Progenitor cell of endocrine pancreas (in vitro differentiated cells): ENCODE measurements at places on chromosomes 6 and 20. TPM values are rescaled to one million over a fixed set of nuclear protein-coding genes. Genes with fewer than 3 reads are reported as not detected.

DNA sequence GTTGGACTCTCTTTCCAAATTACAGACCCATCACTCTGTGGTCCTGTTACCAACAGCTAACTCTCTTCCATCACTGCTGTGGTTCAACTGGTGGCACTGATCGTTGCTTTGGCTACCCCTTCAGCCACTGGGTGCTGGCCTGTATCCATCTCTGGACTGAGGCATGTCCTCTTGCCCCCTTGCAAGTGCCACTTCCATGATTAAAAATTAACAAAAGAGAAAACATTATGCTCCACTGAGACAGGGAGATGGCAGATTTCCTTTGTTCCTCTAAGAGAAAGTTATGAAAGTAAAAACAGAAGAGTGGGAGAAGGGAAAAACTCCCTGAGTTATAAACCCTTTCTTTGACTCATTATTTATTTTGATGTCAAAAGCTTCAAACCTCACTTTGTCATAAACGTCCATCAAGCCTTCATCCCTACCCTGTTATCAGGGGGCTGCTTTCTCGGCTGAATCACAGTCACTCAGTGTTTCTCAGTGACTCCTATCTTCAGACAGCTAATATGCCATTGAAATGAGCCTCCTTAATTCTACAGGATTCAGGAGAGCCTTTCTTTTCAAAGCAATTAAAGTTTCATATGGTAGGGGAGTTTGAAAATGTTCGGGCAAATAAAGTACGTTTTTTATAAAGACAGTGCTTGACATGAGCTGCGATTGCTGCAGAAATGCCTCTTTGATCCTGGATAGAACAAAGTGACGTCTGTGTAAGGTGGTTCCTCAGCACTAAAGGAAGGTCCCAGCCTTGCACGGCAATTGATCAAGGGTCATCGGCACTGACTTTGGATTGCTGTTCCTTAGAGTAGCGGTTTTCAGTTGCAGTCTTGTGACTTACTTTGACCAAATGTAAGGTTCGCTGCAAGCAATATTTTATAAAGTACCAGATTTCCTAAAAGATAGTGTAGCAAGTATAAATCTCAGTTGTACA, 49.9 kb upstream of the PBOV1 start:
- peaks cover 10% of the 10 kb centered on the region for H3K36me3 ChIP-seq
- H3K27me3 ChIP-seq, result no peaks in the 10 kb centered on the region
- H3K27ac ChIP-seq, result no peak overlapping the region
- H3K4me3 ChIP-seq, result no peak overlapping the region
- H3K4me1 ChIP-seq, result peaks cover 18% of the 10 kb centered on the region
- no peak for DNase-seq

The RCAN2 gene
- total RNA-seq, result 23.3 and 27.4 TPM in 2 replicates

GRCh38 chr6:126530775-126531174, 190.9 kb downstream of the CENPW start:
- H3K4me3 ChIP-seq, result no peak overlapping the region
- DNase-seq, result no peak
- no peaks in the 10 kb centered on the region for H3K36me3 ChIP-seq
- peaks cover 3% of the 10 kb centered on the region for H3K4me1 ChIP-seq
- no peaks in the 10 kb centered on the region for H3K27me3 ChIP-seq

DNA sequence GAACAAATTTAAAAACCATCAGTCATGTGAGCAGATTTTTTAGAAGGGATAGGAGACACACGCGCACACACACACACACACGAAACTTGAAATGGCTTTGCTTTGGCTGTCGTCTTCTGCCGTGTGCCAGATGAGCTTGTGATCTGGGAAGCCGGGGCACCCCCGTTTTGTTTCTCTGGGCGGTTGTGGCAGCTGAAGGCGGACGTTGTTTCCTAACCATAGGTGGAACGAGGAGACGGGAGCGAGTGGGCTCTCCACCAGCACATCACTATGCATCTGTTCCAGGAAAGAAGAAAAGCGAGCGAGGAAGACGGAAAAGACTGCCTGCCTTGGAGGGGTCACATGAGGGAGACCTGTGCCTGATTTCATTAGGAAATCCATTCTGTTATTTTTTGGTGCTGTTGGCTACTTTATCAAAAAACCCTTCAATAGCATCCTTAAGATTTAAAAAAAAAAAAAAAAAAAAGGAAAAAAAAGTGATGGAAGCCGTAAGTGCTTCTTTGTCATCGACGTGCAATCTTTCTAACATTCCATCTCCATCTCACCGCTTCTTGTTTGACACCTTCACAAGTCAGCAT, 142.1 kb downstream of the DTNBP1 start:
- no peaks in the 10 kb centered on the region for H3K27me3 ChIP-seq
- H3K27ac ChIP-seq, result no peak overlapping the region
- peaks cover 60% of the 10 kb centered on the region for H3K36me3 ChIP-seq
- no peak for DNase-seq
- H3K4me1 ChIP-seq, result no peaks in the 10 kb centered on the region

DNA sequence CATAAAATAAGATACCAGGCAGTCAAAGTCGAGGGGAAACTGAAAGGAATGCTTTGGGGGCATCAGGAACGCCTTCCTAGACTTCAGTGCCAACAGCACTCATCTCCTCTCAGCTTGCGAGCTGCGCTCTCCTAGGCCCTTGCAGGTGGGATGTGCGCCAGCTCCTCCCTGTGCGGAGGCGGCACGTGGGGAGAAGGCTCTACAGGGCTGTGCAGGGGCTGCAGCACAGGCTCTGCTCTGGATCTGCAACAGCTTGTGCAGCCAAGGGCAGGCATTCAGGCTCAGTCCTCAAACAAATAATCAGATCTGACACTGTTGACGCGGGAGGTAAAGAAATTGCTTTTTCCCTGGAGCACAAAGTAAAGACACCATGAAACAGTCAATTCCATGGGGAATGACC, 144.8 kb downstream of the TTLL2 start:
- H3K27me3 ChIP-seq, result peaks cover 7% of the 10 kb centered on the region
- no peak overlapping the region for H3K4me3 ChIP-seq
- H3K4me1 ChIP-seq, result peaks cover 15% of the 10 kb centered on the region
- no peaks in the 10 kb centered on the region for H3K36me3 ChIP-seq
- no peak for DNase-seq
- H3K27ac ChIP-seq, result no peak overlapping the region

DNA sequence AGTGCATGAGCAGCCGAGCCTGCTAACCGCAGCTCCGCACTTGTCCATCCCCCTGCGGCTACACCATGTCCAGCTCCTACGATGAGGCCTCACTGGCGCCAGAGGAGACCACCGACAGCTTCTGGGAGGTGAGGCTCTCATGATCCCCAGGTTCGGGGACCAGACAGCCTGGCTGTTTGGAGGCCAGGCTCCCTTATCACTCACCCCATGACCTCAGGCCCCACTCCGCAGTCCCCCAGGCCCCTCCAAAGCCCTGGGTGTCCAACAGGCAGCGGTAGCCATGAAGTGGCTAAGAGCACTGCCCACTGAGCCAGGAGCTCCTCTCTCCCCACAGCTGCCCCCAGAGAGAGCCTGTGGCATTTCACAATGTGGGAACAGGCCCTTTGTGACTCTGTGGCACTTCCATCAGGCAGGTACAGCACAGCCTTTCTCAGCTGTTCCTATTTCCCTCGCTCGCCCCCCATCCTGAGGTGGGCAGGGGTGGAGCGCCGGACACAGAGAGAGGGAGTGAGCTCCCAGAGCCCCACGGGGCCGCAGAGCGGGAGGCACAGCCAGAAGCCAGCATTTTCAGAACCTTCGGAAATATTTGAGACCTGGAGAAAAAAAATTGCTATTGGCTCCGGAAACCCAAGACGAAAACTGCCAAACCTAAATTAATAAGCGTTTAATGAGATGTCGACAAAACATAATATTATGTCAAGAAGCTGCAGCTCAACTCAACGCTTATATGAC, 29.7 kb downstream of the SPDEF start:
- H3K27me3 ChIP-seq, result peaks cover 28% of the 10 kb centered on the region
- no peaks in the 10 kb centered on the region for H3K36me3 ChIP-seq
- peaks cover 2% of the 10 kb centered on the region for H3K4me1 ChIP-seq
- no peak for DNase-seq
- H3K4me3 ChIP-seq, result no peak overlapping the region
- H3K27ac ChIP-seq, result no peak overlapping the region

DNA sequence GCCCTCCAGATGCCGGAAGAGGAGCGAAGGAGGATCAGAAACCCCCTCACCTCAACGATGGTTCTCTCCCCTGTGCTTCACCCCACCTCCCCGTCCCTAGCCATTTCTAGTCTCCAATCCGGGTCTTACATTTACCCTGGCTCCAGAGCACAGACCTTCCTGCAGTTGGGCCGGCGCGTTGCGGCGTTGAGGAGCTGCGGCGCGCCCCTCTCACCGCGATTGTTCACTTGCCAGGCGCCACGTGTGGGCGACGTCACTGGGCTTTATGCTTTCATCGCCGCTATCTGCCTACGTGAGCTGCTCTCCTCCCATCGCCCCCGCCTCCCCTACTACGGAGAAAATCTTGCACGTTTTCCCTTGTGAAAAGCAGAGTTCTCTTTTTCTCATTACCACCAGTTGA, at the start of gene CRISP2:
Gene CRISP2 (minus strand): TSS at position 198 of the 400 bp plus-strand sequence. CDS start 4,347 bp downstream, outside the sequence.
- DNase-seq, result no peak
- no peaks in the 10 kb centered on the region for H3K36me3 ChIP-seq
- H3K4me1 ChIP-seq, result no peaks in the 10 kb centered on the region

The CDH4 gene
- total RNA-seq, result 0.38 and 0.43 TPM in 2 replicates

GRCh38 chr6:49764571-49765236, 20.5 kb upstream of the CRISP3 start:
- no peak overlapping the region for H3K4me3 ChIP-seq
- H3K36me3 ChIP-seq, result no peaks in the 10 kb centered on the region
- H3K27me3 ChIP-seq, result no peaks in the 10 kb centered on the region

DNA sequence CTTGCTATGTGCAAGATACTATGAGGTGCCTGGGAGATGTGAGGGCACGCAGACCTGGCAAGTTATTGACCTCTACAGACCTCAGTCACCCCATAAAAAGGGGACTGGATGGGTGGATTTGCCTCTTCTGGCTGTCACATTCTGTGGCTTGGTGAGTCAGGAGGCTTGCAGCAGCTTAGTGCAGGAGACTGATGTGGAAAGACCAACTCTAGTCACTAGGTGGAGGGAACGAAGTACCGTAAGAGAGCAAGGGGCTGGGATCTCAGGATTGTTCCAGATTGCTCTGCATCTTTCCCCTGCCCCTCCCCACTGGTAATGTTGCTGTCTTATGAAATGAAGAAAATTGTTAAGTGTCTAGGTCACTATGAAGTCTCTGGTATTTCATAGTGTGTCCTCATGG, 3.3 kb downstream of the MAPRE1 start:
- peaks cover 6% of the 10 kb centered on the region for H3K36me3 ChIP-seq
- DNase-seq, result no peak
- H3K27ac ChIP-seq, result peak overlapping the region; percentile 58
- no peaks in the 10 kb centered on the region for H3K27me3 ChIP-seq
- peak overlapping the region; percentile 5 for H3K4me3 ChIP-seq

- peaks cover 2% of the 10 kb centered on the region for H3K4me1 ChIP-seq
- DNase-seq, result no peak
- H3K36me3 ChIP-seq, result no peaks in the 10 kb centered on the region
- H3K27ac ChIP-seq, result no peak overlapping the region
- peaks cover 3% of the 10 kb centered on the region for H3K27me3 ChIP-seq
Measured at GRCh38 chr20:46850896-46851295, 43.7 kb upstream of the EYA2 start.

DNA sequence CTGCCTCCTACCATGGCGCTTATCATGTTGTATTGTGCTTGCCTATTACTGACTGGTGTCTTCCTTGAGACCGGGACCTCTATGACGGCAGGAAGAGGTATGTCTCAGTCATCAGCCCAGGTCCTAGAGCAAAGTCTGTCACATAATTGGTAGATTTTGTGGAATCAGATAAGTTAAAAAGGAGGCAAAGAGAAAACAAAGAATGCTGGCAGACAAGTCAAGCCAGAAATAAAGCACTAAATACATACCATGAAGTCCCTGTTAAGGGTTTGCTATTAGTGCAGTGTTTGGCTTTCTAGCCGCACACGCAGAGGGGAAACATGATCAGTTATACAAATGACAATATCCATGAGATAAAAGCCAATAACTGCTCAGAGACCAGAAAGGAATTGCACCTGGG, 6.0 kb downstream of the TOMM34 start:
- peak overlapping the region; percentile 39 for H3K27ac ChIP-seq
- no peak for DNase-seq
